B cell (primary cell): ENCODE measurements at places on chromosomes 1 and 21.

GRCh38 chr1:11887666-11888007 lies 28.9 kb upstream of the NPPB start:
- no peak for DNase-seq

GRCh38 chr1:207691841-207692240 lies 46.9 kb downstream of the CR1L start:
- no peak for DNase-seq

DNA sequence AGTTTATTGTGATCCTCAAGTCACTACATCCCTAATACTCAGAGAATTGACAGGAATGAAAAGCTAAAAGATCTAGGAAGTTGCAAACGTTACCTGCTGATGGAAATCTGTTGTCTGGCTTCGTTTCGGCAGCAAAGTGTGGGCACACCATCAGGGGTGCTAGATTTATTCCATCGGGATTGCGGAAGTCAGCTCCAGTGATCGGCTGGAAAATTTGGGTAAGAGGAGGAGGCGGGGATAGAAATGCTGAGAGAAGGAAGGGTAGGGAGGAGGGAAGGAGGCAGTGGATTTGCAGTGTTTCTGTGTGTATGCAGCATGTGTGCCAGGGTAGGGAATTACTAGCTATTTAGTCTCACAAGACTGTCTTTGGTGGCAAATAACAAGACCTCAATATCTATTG lies at the start of gene CTSK:
TSS of gene CTSK (minus strand) at position 140 of the 400 bp plus-strand sequence. CDS start 1,455 bp downstream, outside the sequence.
- no peak for DNase-seq

DNA sequence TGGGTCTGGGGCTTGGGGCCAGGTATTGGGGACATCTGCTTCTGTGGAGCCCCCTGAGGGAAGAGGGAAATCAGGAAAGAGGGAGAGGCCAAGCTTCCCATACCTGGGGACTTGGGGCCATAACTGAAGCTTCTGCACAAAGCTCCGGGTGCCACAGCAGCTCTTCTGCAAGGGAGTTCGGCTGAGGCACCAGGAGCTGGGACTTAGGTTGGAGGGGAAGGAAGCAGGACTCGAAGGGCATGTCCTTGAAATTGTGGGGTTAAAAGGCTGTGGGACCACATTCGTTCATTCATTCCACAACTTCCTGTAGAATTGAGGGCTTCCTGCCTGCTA lies 1.7 kb upstream of the EPS8L3 start:
- no peak for DNase-seq

GRCh38 chr1:227944090-227944930 lies 3.4 kb downstream of the WNT9A start:
- DNase-seq: no peak

DNA sequence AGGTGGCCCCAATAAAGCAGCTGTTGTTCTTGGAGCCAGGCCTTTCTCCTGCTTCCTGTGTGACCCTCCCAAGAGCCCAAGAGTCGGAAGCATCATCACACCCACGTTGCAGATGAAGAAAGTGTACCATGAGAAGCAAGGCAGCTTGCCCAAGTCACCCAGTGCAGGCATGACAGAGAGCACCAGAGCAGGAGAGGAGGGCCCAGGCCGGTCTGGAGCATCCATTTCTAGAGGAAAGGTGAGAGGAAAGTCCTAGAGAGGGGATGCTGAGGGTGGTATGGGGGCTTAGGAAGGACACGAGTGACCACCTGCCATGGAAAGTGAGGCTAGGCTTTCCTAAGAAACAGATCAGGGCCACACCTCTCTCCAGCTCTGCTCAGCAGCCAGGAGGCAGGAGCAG lies 47.0 kb downstream of the C1orf198 start:
- no peak for DNase-seq

DNA sequence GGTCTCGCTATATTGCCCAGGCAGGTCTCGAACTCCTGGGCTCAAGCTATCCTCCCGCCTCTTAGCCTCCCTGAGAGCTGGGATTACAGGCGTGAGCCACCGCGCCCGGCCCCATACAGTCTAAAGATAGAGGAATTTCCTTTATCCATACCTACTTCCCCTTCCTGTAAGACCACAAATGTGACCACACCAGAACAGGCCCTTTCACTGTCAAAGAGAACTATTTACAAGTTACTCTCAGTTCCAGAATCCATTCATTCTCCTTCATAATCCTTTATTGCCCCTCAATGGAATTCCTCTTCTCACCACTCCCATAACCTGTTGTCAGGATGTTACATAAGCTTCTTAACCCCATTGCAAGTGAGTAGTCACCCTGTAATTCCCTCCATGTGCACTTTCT lies 26.3 kb upstream of the SLC5A9 start:
- no peak for DNase-seq
